Stomach (tissue), 19 donors: ENCODE measurements at places on chromosomes 7 and 10.

GRCh38 chr7:42735081-42735480 lies 176.8 kb downstream of the C7orf25 start:
- H3K27ac ChIP-seq: no peak overlapping the region
- H3K4me1 ChIP-seq: no peaks in the 10 kb centered on the region
- H3K4me3 ChIP-seq: no peak overlapping the region
- no peaks in the 10 kb centered on the region for H3K36me3 ChIP-seq
- no peak for DNase-seq
- no peaks in the 10 kb centered on the region for H3K27me3 ChIP-seq

DNA sequence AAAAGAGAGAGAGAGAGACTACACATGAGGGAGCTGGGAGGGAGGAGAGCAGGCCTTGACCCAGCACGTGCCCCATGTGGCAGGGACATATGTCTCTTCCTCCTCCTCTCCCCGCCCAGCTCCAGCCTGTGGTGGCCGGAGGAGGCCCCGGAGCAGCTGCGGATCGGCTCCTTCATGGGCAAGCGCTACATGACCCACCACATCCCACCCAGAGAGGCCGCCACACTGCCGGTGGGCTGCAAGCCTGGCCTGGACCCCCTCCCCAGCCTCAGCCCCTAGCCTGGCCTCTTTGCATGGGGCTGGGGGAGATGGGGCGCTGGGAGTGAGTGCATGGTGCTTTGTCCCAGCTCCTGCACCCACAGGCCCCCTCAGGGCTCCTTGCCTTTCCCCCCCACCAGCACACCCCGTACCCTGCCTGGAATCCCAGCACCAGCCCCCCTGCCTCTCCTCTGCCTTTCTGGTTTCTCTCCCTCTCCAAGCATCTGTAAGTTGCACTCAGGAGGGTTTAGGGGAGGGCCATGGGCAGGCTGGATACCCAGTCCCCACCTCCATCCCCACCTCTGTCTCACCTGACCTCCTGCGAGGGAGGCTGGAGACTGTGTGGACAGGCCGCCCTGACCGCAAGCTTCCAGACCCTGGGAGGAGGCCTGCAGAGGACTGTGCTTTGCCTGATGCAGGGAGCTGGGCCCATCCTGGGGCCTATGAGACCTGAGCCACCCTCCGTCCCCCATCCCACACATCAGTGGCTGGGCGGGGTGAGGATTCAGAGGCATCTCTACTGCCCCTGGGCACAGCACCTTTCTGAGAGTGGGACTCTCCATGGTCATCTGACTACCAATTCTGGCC lies 4.8 kb downstream of the UPK3B start:
- no peak overlapping the region for H3K4me3 ChIP-seq
- H3K36me3 ChIP-seq: no peaks in the 10 kb centered on the region
- H3K27ac ChIP-seq: no peak overlapping the region
- H3K27me3 ChIP-seq: no peaks in the 10 kb centered on the region
- peaks cover 35% of the 10 kb centered on the region for H3K4me1 ChIP-seq

DNA sequence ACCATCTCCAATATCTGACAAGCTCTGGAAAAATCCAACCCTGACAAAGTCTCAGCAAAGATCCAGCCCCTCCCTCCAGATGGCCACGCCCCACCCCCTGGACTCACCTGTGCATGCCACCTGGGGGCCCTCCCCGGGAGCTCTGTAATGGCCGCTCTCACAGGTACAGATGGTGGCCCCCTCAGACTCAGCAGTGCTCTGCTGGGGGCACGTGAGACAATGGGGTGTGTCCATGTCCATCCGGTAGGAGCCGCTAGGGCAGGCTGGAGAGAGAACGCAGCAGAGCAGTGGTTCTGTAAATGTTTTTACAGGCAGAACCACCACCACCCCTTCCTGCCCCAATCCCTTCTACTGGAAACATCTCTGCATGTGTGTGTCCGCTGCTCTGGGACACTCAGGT lies 9.5 kb downstream of the EPHA1 start:
- H3K36me3 ChIP-seq: peaks cover 26% of the 10 kb centered on the region
- no peak overlapping the region for H3K4me3 ChIP-seq
- no peaks in the 10 kb centered on the region for H3K27me3 ChIP-seq

DNA sequence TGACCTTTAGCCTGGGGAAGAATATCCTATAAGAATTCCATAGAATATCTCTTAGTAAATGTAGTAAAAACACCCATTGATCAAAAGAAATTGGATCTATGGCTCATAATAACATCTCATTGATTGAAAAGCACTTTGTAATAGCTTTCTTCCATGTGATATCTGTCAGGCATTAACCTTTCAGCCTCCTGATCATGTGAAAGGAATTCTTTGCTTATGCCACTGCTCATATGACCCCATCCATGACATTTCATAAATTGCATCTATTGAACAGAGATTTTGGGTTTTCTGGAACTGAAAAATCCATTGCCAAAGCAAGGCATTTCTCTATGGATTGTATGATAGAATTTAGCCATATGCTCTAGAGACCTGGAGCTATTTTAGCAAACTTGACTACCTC lies 519.3 kb upstream of the PFKP start:
- H3K27me3 ChIP-seq: no peaks in the 10 kb centered on the region
- no peak overlapping the region for H3K4me3 ChIP-seq
- no peaks in the 10 kb centered on the region for H3K4me1 ChIP-seq

- no peak for DNase-seq
- peaks cover 13% of the 10 kb centered on the region for H3K36me3 ChIP-seq
- H3K4me3 ChIP-seq: no peak overlapping the region
- no peaks in the 10 kb centered on the region for H3K27me3 ChIP-seq
Measured at GRCh38 chr7:29496355-29497020, 67.1 kb upstream of the PRR15 start.

- H3K4me1 ChIP-seq: peaks cover 37% of the 10 kb centered on the region
- no peak for DNase-seq
- H3K27ac ChIP-seq: no peak overlapping the region
Measured at GRCh38 chr7:55527307-55527706, 45.0 kb downstream of the VOPP1 start.

- H3K27me3 ChIP-seq: peaks cover 31% of the 10 kb centered on the region
- DNase-seq: no peak
- H3K36me3 ChIP-seq: no peaks in the 10 kb centered on the region
- H3K27ac ChIP-seq: no peak overlapping the region
- no peak overlapping the region for H3K4me3 ChIP-seq
Measured at GRCh38 chr7:44327981-44328380, 2.6 kb upstream of the CAMK2B start.

DNA sequence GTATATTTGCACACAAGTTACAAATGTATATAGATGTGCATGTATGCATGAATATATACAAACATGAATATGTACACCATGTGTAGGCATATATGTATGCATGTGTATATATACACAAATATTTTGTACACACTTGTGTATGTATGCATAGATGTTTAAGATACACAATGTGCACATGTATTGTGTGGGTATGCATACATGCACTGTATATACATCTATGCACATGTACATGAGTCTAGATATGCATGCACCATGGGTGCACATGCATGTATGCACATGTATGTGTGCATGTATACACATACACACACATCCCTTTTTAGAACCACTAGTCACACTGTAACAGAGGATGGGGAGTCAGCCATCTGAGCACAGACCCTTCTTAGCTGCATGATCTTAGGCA lies 249.4 kb downstream of the COBL start:
- no peaks in the 10 kb centered on the region for H3K27me3 ChIP-seq
- H3K4me1 ChIP-seq: peaks cover 19% of the 10 kb centered on the region
- no peaks in the 10 kb centered on the region for H3K36me3 ChIP-seq
- no peak overlapping the region for H3K27ac ChIP-seq

- no peaks in the 10 kb centered on the region for H3K36me3 ChIP-seq
- no peaks in the 10 kb centered on the region for H3K4me1 ChIP-seq
- H3K27me3 ChIP-seq: no peaks in the 10 kb centered on the region
- no peak for DNase-seq
- no peak overlapping the region for H3K27ac ChIP-seq
Measured at GRCh38 chr10:116103668-116104067, 169.3 kb downstream of the GFRA1 start.

GRCh38 chr10:105691811-105692210 lies 1050.7 kb downstream of the SORCS3 start:
- DNase-seq: peak; percentile 29
- H3K27ac ChIP-seq: no peak overlapping the region
- H3K4me3 ChIP-seq: no peak overlapping the region
- no peaks in the 10 kb centered on the region for H3K4me1 ChIP-seq

DNA sequence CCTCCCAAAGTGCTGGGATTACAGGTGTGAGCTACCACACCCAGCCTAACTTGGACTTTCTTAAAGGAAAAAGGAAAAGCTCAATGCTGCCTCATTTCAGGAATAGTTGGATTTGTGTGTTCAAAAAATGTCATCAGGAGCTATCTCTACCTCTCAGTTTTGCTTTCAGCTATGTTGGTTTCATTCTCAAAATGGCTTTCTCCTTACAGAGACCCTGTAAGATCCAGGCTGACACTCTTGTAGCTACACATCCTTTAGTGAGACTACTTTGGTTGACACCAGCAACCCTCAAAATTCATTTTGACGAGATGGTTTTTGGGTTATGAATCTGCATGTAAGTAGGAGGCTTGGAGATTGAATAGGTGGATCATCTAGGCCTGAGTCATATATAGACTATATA lies 269.7 kb upstream of the SORCS1 start:
- no peak for DNase-seq
- H3K27me3 ChIP-seq: no peaks in the 10 kb centered on the region

DNA sequence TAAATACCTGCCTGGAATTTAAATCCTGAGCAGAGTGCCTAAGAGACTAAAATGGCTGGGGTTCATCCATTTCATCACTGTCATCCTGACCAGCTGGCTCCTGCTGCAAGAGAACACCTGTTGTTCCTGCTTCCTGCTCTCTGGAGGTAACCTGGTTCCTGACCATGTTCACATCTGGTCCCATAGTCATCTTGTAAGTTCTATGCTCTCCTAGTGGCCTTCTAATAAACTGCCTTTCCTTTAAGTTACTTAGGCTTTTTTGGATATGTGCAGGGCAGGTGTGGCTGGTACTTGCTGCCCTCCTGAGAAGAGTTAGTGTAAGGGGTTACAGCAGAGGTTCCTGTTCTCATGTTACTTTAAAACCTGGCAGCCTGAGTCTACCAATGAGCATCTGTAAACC lies 80.0 kb downstream of the NRCAM start:
- no peak overlapping the region for H3K4me3 ChIP-seq
- H3K27ac ChIP-seq: no peak overlapping the region
- no peaks in the 10 kb centered on the region for H3K27me3 ChIP-seq

DNA sequence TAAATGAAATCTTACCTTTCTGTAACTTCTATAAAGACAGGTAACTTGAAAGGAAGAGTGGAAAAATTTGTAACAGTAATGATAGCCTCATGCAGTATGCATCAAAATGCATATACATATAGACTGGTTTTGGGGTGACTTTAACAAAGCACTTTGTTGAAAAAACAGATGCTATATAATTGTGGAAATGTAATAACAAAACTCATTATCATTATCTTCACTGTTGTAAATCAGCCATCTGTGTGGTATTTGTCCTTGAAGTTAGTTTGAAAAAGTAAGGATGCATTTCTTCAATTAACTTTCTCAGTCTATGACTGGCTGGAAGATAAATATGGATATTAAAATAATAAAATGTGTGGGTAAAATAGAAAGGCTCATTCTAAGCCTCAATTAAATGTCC lies 6.1 kb upstream of the DGKB start:
- no peak overlapping the region for H3K4me3 ChIP-seq
- H3K27ac ChIP-seq: no peak overlapping the region
- no peaks in the 10 kb centered on the region for H3K27me3 ChIP-seq
- DNase-seq: no peak
- H3K36me3 ChIP-seq: no peaks in the 10 kb centered on the region

GRCh38 chr7:151592868-151593486 lies 73.3 kb upstream of the RHEB start:
- H3K27me3 ChIP-seq: no peaks in the 10 kb centered on the region
- no peak for DNase-seq
- peaks cover 32% of the 10 kb centered on the region for H3K36me3 ChIP-seq
- H3K4me1 ChIP-seq: no peaks in the 10 kb centered on the region
- H3K4me3 ChIP-seq: no peak overlapping the region

- no peaks in the 10 kb centered on the region for H3K27me3 ChIP-seq
- H3K36me3 ChIP-seq: peaks cover 72% of the 10 kb centered on the region
- no peak overlapping the region for H3K27ac ChIP-seq
- DNase-seq: no peak
Measured at GRCh38 chr7:2575046-2575732, 16.4 kb downstream of the IQCE start.

GRCh38 chr10:43256531-43257346 lies 10.1 kb downstream of the RASGEF1A start:
- H3K4me1 ChIP-seq: no peaks in the 10 kb centered on the region
- DNase-seq: no peak
- no peaks in the 10 kb centered on the region for H3K27me3 ChIP-seq
- no peaks in the 10 kb centered on the region for H3K36me3 ChIP-seq
- H3K27ac ChIP-seq: no peak overlapping the region

- DNase-seq: no peak
- no peak overlapping the region for H3K27ac ChIP-seq
- no peak overlapping the region for H3K4me3 ChIP-seq
Measured at GRCh38 chr7:21064698-21065648, 278.3 kb upstream of the SP8 start.

GRCh38 chr7:99357701-99358490 lies 16.6 kb upstream of the ARPC1B start:
- H3K27ac ChIP-seq: no peak overlapping the region
- no peaks in the 10 kb centered on the region for H3K4me1 ChIP-seq
- no peak overlapping the region for H3K4me3 ChIP-seq
- H3K36me3 ChIP-seq: peaks cover 100% of the 10 kb centered on the region
- DNase-seq: peak; percentile 54

DNA sequence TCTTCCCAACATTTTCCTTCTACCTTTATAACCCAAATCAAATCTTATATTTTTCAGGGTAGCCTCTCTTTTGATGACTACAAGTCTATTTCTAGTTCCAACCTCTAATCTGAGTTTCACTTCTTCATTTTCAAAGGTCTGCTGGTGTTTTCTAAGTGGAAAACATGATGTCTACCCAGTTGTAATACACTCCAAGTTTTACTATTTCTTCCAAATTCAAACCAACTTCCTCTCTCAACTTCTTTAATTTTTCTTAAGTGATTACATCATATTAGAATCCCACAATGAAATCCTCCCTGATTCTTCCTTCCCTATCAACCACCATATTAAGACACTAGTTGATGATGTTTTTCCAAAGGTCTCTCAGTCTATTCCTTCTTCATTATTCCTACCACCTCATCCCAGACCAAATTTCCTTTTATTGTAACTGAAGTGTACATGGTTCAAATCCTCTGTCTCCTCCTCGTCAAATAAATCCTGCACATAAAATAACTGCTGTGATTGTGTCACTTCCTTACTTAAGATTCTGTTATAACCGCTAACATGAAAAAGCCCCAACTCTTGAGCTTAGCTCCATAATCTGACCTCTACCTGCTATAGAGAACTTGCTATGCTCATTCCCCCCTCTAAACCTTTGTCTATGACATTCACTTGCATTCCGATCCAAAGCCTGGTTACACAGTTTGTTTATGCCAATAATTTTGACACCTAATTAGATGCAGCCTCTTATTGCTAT lies 12.7 kb downstream of the TAS2R38 start:
- no peak for DNase-seq
- no peaks in the 10 kb centered on the region for H3K36me3 ChIP-seq
- H3K27me3 ChIP-seq: no peaks in the 10 kb centered on the region
- H3K27ac ChIP-seq: no peak overlapping the region
- no peak overlapping the region for H3K4me3 ChIP-seq

GRCh38 chr10:12344375-12345110 lies 4.8 kb upstream of the CAMK1D start:
- no peak overlapping the region for H3K4me3 ChIP-seq
- no peaks in the 10 kb centered on the region for H3K36me3 ChIP-seq
- H3K4me1 ChIP-seq: peaks cover 10% of the 10 kb centered on the region
- no peak overlapping the region for H3K27ac ChIP-seq
- H3K27me3 ChIP-seq: no peaks in the 10 kb centered on the region
